ENCODE measurements at places on chromosomes 5 and 9. TPM values are rescaled to one million over a fixed set of nuclear protein-coding genes. Genes with fewer than 3 reads are reported as not detected.
A peak's percentile ranks its signal among the peaks of the same experiment; 100 is the strongest.

GRCh38 chr9:21078702-21079101 is 960 bp upstream of the IFNB1 start:
- no peak for DNase-seq

GRCh38 chr5:59709846-59710245 is 183.7 kb downstream of the PDE4D start:
- no peak for DNase-seq

- peak; percentile 55 for DNase-seq
These were observed 3.4 kb downstream of the NPM1 start for GRCh38 chr5:171390883-171391677.

DNA sequence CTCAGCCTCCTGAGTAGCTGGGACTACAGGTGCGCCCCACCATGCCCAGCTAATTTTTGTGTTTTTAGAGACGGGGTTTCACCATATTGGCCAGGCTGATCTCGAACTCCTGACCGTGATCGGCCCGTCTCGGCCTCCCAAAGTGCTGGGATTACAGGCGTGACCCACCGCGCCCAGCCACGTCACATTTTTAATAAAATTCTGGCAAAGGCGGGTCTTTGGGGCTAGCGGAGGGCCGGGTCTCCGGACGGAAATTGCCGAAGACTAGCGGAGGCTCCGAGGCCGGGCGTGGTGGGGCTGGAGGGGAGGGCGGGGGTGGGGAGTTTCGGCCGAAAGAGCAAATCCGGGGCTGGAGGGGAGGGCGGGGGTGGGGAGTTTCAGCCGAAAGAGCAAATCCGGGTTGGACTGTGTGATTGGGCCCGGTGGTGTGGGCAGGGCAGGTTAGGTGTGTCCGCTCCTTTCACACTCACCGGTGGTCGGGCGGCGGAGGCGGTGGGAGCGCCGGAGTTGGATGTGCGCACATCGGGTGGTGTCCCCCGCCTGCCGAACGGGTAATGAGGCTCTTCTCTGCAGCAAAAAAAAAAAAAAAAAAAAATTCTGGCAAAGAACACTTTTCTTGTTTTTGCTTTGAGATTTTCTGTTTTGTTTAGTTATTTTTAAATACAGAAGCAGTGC is 27.1 kb downstream of the RUFY1 start:
- no peak for DNase-seq

- peak; percentile 26 for DNase-seq
These were observed 27.6 kb upstream of the HMCN2 start for GRCh38 chr9:130237763-130238524.

DNA sequence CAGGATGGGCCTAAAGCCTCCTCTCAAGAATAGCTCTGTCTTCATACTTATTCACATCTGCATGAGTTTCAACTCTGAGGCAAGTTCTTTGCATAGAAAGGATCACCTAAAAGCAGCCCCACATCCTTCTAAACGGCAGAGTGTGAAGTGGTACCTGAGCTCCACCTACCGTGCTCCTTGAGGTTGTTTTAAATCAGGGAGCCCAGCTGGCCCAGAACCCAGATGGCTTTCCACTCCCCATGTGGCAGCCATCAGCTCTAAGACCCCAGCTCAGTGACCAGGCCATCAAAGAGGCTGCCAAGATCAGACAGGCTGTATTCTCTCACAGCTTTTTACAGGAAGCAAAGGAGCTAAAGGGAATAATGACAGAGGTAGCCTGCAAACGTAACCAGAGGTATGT is 299.3 kb downstream of the RASEF start:
- no peak for DNase-seq

DNA sequence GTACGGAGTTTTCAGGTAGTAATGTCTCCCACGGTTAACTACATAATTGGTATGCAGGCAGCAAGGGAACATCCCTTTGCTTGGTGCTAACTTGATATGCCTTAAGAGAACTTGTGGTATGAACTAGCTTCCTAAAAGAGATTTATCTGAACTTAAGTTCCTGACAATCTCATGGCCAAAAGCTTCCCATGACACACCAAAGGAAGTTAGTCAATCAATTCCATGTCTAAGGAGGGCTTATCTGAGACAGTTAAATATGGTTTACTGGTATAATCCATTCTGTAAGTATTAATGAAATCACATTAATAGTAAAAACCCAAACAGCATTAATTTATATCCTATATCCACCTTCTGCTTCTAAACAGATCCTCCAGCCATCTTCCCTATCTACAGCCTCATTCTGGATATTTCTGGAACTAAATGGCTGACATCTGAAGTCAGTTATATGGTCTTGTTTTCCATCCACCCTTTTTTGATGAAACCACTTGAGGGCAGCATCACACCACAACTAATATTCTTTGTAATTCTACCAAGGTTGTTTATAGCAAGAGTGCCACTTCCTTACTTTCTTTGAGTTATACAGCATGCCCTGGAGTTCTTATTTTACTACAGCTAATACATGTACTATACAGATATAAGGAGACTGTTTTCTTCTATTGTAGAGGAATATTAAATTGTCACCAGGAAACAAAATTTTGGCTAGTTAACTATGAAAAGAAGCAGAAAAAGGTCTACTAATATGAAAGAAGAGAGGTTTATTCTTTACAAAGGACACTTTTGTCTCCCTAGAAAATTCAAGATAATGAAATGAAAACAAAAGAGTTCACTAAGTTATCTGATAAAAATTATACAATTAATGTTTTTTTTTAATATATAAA is 34.7 kb downstream of the SHOC1 start:
- peak; percentile 68 for DNase-seq

- no peak for DNase-seq
These were observed 5.2 kb downstream of the FCHSD1 start for GRCh38 chr5:141646026-141646425.

DNA sequence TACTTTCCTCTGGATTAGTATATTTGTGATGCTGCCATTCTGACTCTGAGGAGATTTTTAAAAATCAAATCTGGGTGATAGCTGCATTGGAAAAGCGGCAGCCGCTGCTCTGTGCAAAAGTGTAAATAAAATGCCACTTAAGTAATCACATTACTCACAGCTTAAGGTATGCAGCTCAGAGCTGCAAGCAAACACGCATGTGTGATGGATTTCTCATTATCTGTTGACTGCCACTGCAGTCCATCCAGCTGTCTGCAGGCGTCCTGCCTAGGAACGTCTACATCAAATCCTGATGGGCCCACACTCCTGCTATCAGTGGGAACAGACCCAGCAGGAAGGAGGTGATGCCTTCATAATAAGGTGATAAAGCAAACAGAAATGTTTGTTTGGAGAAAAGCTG is 216.9 kb downstream of the SPOCK1 start:
- no peak for DNase-seq

GRCh38 chr5:72625332-72625731 is 118.1 kb upstream of the ZNF366 start:
- no peak for DNase-seq

DNA sequence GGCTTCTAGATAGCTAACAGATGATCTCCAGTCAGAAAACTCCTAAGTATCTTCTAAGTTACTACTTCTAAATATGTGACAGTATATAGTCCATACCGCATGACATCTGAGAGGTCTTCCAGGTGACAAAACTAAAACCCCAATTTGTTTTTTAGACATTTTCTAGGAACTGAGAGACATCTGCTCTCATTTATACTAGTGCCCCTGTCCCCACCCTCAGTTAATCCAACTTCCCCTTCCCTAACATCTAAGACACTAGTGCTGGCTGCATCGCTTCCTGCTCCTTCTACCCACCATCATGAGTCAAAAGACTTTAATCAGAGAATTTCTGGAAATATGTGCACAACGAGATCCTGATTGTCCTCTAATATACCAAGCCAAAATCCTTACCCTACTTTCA is 37.9 kb downstream of the FBXW11 start:
- no peak for DNase-seq

PRR16 gene
- total RNA-seq: not detected

FCN2 gene
- total RNA-seq: not detected

CYSRT1 gene
- 0.34 TPM for total RNA-seq

Measured in activated CD8-positive, alpha-beta T cell treated with anti-CD3 and anti-CD28 coated beads for 36 hours (primary cell).